Activated CD8-positive, alpha-beta T cell treated with anti-CD3 and anti-CD28 coated beads for 36 hours (primary cell): ENCODE measurements at places on chromosomes 6 and 20. TPM values are rescaled to one million over a fixed set of nuclear protein-coding genes. Genes with fewer than 3 reads are reported as not detected.

PEX7 gene
- total RNA-seq: 4.5 TPM

DNA sequence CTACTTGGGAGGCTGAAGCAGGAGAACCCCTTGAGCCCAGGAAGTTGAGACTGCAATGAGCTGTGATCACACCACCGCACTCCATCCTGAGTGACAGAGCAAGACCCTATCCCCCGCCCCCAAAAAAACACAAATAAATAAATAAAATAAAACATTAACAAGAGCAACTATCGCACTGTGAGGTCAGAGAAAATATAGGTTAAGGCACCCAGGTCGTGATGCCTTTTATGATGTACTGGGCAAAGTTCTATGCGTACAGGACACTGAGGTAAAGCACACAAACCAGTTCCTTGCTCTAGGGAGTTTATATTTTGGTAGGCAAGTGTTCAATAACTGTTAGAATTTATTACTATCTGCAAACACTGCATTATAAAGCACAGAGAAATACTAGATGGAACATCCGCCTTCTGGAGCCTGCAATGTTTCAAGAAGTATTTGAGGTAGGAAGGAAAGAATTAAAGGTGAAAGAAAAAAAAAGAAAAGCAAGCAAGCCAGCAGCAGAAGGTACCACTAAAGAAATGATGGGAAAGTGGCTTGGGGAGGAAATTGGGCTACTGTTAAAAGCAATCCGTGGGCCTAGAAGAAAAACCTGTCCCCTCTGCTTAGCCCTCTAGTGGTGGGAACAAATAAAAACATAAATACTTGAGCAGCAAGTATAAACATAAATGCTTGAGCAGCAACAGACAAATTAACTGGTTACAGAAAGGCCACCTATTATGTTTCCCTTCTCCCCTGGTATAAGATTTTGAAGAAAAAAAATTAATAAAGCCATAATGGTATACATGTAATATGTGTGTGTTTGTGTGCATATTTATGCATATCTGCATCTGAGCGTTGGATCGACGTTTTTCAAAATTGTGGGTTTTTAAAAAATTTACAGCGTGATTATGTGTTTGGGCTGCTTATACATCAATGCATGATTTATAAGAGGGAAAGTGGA is 128.0 kb downstream of the PHACTR1 start:
- no peak for DNase-seq

DNA sequence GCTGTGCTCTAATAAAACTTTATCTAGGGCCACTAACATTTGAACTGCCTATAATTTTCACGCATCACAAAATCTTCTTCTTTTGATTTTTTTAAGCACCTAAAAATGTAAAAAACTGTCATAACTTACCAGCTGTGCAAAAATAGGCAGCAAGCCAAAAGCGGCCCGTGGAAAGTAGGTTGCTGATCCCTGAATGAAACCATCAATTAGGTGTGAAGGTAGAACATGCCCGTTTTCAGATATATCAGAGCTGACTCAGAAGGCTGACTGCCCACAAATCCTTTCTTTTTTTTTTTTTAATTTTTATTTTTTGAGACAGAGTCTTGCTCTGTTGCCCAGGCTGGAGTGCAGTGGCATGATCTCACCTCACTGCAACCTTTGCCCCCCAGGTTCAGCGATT is 4.9 kb upstream of the IPCEF1 start:
- DNase-seq: no peak

- DNase-seq: no peak
Measured at GRCh38 chr6:22072949-22073348, 223.9 kb downstream of the PRL start.
